Activated CD4-positive, alpha-beta T cell treated with anti-CD3 and anti-CD28 coated beads, Interleukin-2, amount 10 ng/mL, durations not matched to agents 7 days and 5 days (primary cell): ENCODE measurements at places on chromosomes 2 and 18. TPM values are rescaled to one million over a fixed set of nuclear protein-coding genes. Genes with fewer than 3 reads are reported as not detected.
A peak's percentile ranks its signal among the peaks of the same experiment; 100 is the strongest.

The SOX11 gene
- total RNA-seq = not detected

DNA sequence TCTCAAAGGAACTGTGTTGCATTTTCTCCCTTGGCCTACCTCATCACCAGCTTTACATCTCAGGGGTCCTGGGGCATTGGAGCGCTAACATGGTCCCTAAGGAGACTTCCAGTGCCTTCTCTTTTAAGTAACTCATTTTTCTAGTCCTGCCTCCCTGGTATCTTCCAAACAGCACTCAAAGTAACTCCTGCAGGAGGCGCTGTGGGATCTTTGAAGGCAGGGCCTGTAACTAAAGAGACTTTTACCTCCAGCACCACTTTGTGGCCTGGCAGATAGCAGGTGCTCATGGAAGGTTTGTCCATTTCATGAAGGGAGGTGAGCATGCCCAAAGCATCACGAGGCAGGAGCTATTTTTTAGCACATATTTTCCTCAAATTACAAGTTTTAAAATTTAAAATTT lies 411.0 kb upstream of the GYPC start:
- H3K4me3 ChIP-seq = no peak overlapping the region
- H3K27me3 ChIP-seq = peaks cover 2% of the 10 kb centered on the region
- no peak overlapping the region for H3K27ac ChIP-seq
- H3K36me3 ChIP-seq = no peaks in the 10 kb centered on the region
- peak; percentile 45 for DNase-seq

GRCh38 chr2:151009437-151010175 lies 252.1 kb downstream of the RBM43 start:
- no peaks in the 10 kb centered on the region for H3K36me3 ChIP-seq
- DNase-seq = no peak
- H3K4me3 ChIP-seq = no peak overlapping the region
- H3K27ac ChIP-seq = no peak overlapping the region
- H3K27me3 ChIP-seq = no peaks in the 10 kb centered on the region
- H3K4me1 ChIP-seq = no peaks in the 10 kb centered on the region

DNA sequence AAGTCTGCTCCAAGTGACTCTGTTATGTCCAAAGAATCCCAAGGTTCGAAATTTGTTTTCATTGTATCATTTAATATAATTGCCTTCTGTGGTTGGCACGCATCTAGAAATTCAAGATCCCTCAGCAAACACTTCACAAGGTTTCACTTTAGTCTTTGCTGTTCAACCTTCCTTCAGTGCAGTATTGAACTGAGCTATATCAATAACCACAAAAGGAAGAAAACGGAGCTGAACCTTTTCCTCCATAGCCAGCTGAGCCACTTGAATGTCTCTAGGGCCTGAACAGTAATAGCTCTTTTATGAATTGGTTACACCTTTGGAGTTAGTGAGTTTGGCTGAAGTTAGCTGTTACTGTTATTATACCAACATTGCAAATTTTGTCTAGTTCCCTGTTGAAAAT lies 357.7 kb upstream of the HNRNPA3 start:
- no peaks in the 10 kb centered on the region for H3K27me3 ChIP-seq
- H3K36me3 ChIP-seq = peaks cover 10% of the 10 kb centered on the region
- no peak for DNase-seq
- H3K27ac ChIP-seq = peak overlapping the region; percentile 68
- peaks cover 60% of the 10 kb centered on the region for H3K4me1 ChIP-seq
- H3K4me3 ChIP-seq = no peak overlapping the region

DNA sequence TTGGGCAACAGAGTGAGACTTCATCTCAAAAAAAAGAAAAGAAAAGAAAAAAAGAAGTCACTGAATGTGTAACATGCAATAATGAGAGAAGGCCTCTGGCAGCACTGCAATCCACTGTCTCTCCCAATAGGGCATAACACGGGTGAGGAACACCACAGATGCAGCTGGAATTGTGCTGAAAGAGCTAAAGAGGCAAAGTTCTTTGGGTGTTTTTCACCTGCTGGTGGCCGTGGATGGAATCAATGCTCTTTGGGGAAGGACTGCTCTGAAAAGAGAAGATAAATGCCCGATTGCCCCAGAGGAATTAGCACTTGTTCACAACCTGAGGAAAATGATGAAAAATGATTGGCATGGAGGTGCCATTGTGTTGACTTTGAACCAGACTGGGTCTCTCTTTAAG lies 31.0 kb upstream of the CYBRD1 start:
- no peaks in the 10 kb centered on the region for H3K4me1 ChIP-seq
- no peak overlapping the region for H3K27ac ChIP-seq
- peaks cover 9% of the 10 kb centered on the region for H3K36me3 ChIP-seq
- H3K27me3 ChIP-seq = no peaks in the 10 kb centered on the region

DNA sequence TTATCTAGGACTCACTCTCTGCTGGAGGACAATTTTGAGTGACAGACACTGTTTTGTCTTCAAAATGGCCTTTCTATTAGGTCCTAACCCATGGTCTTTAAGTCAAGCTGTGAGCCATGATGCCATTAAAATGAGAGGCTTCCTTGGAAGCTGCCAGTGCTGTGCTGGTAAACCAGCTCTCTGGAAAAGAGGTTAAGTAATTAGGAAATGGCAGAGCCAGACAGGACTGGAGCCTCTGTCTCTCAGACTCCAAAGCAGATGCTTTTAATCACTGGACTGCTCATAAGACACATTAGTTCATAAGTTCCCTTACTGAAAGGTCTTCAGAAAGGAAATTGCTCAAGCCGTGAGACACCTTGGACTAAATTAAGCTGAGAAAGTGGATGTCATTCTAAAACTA lies 25.8 kb upstream of the LHCGR start:
- no peaks in the 10 kb centered on the region for H3K36me3 ChIP-seq
- DNase-seq = no peak
- no peaks in the 10 kb centered on the region for H3K4me1 ChIP-seq
- no peak overlapping the region for H3K27ac ChIP-seq
- H3K27me3 ChIP-seq = no peaks in the 10 kb centered on the region
- H3K4me3 ChIP-seq = no peak overlapping the region

GRCh38 chr2:240203031-240203787 lies 62.8 kb upstream of the OTOS start:
- H3K27ac ChIP-seq = no peak overlapping the region
- H3K27me3 ChIP-seq = peaks cover 8% of the 10 kb centered on the region
- no peak for DNase-seq
- H3K4me1 ChIP-seq = peaks cover 1% of the 10 kb centered on the region
